ENCODE measurements at places on chromosomes 7 and 10.

DNA sequence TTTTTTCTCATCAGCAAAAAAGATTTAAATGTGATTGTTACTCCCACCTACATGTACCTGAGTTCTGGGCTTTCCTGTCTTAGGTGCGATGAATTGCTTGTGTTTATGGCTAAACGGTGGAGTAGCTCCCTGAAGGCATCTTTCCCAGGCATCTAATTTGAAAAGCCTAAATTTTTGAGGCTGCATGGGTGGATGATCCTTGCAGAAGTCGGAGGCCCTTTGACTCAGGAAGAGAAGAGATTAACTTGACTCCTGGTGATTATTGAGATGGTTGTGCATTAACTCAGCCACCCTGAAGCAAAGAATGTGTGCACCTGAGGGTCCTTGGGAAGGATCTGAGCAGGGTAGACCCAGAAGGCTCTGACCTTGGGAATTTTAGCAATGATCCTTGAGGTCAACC lies 155.6 kb upstream of the SEMA3C start:
- peak; percentile 42 for DNase-seq

DNA sequence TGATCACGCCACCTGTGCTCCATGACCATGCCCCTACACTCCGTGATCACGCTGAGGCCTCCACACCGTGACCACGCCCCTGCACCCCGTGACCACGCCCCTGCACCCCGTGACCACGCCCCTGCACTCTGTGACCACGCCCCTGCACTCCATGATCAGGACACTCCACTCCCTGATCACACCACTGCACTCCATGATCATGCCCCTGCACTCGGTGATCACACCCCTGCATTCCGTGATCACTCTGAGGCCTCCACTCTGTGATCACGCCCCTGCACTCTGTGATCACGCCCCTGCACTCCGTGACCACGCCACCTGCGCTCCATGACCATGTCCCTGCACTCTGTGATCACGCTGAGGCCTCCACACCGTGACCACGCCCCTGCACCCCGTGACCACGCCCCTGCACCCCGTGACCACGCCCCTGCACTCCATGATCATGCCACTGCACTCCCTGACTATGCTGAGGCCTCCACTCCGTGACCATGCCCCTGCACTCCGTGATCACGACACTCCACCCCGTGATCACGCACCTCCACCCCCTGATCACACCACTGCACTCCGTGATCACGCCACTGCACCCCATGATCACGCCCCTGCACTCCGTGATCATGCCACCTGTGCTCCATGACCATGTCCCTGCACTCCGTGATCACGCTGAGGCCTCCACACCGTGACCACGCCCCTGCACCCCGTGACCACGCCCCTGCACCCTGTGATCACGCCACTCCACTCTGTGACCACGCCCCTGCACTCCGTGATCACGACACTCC lies 27.7 kb downstream of the STK32C start:
- DNase-seq = no peak

- no peak for DNase-seq
Observed at GRCh38 chr7:26052706-26053105, 99.3 kb upstream of the NFE2L3 start.

DNA sequence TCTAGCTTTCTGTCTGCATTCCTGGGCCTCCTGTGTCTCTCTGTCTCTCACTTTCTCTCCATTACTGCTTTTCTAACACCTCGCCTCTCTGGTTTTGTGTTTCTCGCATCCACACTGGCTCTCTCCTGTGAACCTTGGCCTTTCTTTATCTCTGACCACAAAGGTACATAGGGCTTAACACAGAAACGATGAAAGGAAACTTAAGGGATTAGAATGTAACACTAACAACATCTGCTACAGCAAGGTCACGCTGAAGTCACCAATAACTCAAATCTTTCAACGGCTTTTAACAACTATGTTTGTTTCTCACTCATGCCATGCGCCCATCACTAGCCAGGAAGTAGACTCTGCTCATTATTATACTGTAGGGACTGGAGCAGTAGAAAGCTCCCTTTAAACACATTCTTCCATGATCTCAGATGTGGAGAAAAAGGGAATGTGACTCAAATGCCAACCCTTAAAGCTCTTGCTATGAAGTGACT lies 9.3 kb upstream of the OR6V1 start:
- DNase-seq = peak; percentile 5

- no peak for DNase-seq
Observed at GRCh38 chr7:37009125-37009675, 284.9 kb upstream of the AOAH start.

DNA sequence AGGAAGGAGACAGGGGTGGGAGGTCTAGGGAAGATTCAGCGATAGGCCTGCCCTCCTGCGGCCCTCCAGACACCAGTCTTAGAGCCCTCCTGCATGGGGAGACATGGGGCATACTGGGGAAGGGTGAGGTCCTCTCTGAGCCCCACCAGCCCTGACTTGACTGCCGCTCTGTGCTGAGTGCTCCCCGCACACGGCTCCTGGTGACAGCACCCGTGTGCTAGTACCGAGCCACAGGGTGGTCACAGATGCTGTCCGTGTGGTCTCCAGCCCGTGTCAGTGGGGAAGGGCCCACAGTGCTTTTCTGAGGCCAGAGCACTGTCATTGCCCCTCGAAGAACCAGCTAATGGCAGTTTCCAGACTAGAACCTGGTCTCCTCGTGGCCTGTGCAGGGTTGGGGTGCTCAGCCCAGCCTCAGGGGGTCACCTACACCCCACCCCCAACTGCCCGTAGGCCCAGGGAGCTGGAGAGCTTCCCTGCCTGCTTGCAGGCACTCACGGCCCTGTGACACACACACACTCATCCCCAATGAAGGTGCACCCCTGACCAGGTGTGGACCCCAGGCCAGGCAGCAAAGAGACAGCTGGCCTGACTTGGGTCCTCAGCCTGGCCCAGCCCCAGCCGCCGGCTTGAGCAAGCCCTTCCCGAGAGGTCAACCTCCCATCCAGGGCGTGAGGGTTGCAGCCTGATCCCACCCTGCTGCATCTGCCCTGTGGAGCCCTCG lies 86.0 kb upstream of the RET start:
- DNase-seq = no peak

DNA sequence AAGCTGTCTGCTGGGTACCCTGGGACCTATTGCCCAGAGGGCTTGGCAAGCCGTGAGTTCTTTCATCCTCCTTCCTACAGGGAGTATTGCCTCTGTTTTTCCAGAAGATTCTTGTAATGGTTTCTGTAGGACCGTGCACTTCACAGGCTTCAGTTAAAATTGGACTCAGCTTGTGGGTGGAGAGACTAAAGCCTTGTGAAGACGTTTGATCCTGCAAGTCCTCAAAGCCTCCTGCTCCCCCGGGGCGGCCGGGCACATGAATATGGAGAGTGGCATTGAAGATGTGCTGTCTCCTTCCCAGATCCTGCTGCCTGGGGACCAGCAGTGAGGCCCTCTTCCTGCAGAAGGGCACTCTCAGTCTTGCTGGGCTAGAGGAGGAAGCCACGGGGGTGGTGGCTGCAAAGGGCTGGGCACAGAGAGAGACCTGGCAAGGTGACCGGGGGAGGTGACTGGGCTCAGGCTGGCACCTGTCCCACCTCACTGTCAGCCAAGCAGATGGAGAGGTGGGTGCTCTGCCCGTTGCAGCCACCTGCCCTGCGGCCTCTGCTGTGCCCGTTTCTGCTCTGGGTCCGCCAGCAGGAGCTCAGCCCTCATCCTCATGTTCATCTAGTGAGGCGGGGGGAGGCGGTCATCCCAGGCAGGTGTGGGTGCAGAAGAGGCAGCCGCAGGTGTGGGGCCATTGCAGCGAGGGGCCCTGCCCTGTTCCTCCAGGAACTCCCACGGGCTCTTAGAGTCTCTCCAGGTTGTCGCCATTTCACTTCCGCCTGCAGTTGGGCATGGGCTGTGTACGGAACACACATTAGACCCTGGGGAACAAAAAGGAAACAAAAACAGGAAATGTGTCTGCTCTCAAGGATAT lies 55.7 kb downstream of the TMEM209 start:
- no peak for DNase-seq

DNA sequence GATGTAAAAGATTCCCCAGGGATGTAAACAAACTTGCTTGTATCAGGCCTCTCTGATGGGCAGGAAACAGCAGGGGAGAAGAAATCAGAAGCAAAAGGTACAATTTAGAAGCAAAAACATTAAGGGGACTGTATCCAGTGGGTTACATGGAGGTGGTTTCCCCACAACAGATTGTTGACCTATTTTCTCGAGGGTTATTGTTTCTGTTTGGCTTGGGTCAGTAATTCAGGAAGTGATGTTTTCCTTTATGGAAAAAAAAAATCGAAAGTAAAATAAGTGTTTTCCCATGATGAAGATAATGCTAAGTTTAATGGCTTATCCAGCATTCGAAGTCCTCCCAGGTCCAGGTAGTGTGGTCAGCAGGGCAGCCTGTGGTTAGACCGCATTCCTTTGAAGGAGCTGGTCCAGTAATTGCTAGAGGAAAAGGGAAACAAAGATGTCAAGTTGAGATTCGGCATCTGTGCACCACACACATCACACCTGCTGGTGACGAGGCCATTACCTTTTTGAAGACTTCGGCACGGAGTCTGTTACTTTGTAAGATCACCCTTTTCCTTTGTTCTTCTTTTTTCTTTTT lies 37.3 kb upstream of the ADAM12 start:
- DNase-seq = peak; percentile 42

- no peak for DNase-seq
Observed at GRCh38 chr10:53537508-53537907, 764.9 kb upstream of the MBL2 start.

DNA sequence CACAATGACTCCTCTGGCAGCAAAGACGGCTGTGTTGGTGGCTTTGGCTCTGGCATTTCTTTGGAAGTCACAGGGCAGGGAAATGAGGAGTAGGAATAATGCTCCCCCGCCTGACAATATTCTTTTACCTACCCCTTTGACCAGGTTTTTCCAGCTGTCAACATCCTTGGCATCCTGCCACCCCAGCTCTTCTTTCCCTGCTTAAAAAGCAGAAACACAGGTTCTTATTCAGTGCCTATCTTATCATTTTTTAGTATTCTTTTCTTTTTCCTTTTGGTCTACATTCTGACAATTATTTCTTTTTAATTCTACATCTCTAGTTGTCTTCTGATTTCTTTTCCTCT lies 97.7 kb downstream of the CREB5 start:
- DNase-seq = no peak

DNA sequence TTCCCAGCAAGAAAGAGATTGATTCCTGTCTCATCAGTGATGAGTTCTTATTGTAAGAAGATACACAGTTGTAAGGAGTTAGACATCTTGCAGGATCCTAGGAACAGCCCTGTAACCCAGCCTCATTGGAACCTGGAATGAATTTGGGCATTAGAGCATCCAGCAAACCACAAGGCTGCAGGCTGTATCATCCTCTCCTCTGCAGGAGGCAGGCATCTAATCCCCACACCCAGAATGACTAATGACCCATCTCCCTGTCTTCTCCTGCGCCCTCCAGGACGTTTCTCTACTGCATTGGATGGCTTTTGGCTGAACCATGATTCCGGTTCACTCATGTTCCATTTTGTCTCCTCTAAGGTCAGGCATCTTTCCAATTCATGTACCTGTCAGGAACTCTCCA lies 233.9 kb downstream of the POU6F2 start:
- no peak for DNase-seq

DNA sequence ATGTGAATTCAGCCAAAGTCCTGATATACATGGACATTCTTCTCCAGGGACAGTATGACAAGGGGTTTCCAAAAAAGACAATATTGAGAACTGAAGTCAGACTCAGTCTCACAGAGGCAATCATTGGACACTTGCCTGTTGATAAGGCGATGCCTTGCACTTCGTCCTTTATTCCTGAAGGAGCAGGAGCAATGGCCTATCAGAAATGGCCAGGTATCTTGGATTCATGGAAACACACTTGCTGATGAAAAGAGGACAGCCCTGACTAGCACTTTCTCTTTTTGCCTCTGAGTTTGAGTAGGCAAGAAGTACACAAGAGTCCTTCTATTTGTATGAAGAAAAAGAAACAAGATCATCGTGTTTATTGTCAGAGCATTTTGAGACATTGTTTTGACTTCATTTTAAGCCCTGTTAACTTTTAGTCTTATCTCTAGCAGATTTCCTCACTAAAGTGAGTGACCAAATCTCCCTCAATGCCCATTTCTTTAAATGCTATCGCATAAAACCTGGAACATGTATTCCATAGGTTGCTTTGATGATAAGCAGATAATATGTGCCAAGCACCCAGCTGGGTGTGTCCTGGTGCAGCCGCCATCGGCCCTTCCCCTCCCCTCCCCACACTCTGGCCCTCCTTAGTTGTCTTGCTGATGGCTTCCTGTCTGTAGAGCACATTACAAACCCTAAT lies 26.6 kb downstream of the ST8SIA6 start:
- no peak for DNase-seq

GRCh38 chr7:155754165-155754564 lies 58.1 kb downstream of the SHH start:
- DNase-seq = no peak

GRCh38 chr10:113004069-113004618 lies 54.1 kb downstream of the TCF7L2 start:
- no peak for DNase-seq

DNA sequence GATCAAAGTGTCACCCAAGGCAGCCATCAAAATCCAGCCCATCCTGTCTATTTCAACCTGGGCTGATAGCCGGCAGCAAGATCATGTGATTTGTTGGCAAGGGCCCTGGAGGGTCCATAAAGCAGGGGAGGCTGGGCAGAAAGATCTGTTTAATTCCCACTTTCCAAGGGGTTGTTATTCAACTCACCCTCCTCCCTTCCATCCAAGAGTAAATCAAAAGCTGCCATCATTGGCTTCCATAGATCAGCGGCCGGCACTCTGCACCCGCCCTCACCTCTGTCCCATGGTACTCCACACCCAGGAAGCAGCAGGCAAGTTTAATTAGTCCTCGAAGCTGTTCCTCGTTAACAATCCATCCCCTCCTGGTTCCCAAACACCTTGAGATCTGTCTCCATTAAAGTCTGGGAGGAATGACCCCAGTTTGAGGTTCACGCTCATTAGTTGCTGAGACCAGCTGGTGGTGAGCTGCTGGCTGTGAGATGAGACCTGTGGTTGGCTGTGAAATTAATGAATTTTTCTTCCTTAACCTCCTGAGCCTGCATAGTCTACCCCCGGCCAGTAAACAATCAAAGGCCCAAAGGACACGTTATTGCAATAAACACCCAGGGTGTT lies 120.6 kb upstream of the CHST15 start:
- DNase-seq = no peak

DNA sequence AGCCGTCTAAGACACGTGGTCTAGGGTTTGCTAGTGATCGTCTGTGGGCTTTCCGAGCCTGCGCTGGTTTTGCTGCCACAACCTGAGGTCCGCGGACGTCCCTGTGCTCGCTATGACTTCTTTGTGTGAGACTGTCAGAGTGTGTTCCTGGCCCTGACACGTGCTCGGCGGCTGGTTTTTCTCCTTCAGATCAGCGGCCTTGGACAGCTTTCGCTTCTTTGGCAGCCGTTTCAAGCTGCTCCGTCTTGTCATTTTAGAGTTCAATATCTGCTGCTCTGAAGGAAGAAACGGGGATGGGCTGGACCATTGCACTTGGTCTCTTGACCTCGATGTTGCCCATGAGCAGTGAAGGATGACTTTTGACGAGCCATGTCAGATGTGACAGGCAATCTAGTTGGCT lies 147.3 kb downstream of the MGMT start:
- DNase-seq = no peak

Data from ELF-1 (cell line).